Fibroblast of the conjunctiva (primary cell): ENCODE measurements at places on chromosomes 2 and 18.
A peak's percentile ranks its signal among the peaks of the same experiment; 100 is the strongest.

GRCh38 chr2:71380665-71381064, 49.1 kb downstream of the ZNF638 start:
- DNase-seq: no peak

- no peak for DNase-seq
These were observed 74.7 kb downstream of the MERTK start for GRCh38 chr2:111972955-111973565.

- DNase-seq: no peak
These were observed 130.6 kb upstream of the CDH19 start for GRCh38 chr18:66734451-66734850.

GRCh38 chr2:11541693-11542274, 7.9 kb downstream of the GREB1 start:
- DNase-seq: no peak

- DNase-seq: peak; percentile 44
These were observed 1.6 kb downstream of the CAVIN2 start for GRCh38 chr2:191845248-191845715.

DNA sequence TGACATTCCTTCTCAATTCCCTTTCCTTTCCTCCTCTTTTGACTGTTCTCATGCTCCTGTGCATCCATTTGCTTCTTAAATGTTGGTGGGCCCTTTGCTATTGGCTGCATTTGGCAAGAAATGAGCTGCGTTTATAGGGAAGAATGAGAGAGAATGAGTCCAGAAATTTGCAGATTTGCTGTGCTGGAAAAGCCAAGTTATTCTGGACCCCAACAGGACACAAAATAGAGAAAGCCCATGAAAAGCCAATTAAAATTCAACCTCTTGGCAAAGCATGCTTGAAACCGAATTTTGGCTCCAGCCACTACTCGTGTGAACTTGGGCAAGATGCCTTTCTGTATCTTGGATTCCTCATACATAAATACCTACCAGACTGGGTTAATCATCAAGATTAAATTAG, 1.3 kb upstream of the SCLY start:
- no peak for DNase-seq

GRCh38 chr2:143482771-143483170, 353.6 kb downstream of the ARHGAP15 start:
- DNase-seq: no peak

DNA sequence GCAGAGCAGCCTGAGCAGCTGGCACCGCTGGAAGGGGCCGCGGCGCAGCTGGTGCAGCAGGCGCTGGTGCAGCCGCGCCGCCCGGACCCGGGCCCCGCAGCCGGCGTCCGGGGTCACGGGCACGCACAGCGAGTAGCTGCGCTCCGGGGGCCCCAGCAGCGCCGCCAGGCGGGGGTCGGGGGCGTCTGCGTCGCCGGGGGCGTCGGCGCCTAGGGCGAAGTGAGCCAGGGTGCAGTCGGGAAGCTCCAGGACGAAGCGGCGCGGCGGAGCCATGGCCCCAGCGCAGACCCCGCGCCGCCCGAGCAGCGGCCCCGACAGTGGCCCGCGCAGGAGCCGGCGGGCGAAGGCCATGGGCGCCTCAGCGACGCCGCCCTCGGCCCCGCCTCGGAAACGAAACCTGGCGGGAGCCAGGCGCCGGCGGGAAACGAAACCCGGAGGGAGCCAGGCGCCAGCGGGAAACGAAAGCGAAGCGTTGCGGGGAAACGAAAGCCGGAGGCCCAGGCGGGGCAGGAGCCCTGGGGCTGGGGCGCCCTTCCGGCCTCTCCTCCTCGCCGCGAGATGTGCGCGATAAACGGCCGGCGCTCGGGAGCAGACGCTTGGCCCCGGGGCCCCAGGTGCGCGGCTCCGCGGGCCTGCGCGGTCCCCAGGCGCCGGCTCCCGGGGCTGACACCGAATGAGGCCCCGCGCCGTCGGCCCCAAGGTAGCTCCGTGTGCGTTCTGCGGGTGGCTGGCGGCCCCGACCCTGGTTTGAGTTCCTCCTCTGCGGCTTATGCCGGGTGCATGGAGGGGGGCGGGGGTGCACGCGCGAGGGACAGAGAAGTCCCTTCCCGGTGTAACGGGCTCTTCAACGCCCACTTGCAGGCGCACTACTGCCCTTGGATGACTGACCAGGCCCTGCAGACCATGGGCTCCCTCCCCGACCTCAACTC, at the start of gene CMPK2:
CMPK2 (minus strand) TSS at position 562 of the 929 bp plus-strand sequence; CDS start at position 351, 211 bp downstream.
- no peak for DNase-seq

DNA sequence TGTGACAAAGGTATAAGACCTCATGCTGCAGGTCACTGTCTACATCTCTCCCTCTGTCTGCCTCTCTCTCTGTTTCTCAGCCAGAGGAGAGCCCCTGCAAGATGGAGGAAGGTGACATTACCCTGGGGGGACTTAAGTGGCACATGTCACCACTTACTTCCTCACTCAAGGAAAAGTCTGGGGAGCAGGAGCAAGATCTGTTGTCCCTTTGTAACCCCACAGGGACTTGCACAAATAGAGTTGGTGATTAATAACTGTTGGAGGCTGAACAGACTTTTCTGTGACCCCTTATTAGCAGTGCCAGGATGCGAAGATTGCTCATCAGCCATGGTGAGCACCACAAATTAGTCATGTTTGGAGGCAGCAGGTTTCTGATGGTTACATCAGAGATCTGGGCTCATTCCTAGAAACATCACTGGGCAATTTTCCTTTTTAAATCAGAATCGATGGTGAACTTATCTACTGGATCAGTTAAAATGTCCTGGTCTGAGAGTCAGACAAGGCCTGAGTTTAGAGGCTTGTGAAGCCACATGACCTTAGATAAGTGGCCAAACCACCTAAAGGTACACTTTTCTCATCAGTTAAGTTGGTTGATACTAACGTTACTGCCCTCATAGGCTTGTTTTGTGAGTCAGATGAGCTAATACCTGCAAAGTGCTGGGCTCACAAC, 81.2 kb upstream of the LTBP1 start:
- DNase-seq: peak; percentile 94

GRCh38 chr2:96325041-96325883, at the start of gene ITPRIPL1:
ITPRIPL1 (plus strand) TSS chr2:96325317; CDS start chr2:96325840, 523 bp downstream.
- no peak for DNase-seq

GRCh38 chr2:237482485-237482884, 4.6 kb upstream of the MLPH start:
- no peak for DNase-seq

GRCh38 chr2:188966079-188966571, 8.0 kb upstream of the COL3A1 start:
- no peak for DNase-seq

DNA sequence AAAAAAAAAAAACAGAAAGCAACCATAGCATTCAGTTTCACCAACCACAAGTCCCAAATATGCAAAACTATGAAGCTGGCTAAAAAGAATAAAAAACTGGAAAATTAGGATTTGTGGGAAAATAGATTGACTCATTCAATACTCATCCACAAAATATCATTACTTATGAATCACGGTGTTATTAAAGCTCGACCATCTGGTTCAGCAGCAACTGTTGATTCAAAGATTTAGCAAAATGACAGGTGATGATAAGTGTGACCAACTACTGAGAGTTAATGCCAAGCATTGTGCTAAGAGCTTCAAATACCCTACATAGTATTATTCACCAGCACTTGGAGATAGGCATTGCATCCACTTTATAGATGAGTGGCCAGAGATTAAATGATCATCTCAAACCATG, 26.2 kb upstream of the XDH start:
- no peak for DNase-seq

DNA sequence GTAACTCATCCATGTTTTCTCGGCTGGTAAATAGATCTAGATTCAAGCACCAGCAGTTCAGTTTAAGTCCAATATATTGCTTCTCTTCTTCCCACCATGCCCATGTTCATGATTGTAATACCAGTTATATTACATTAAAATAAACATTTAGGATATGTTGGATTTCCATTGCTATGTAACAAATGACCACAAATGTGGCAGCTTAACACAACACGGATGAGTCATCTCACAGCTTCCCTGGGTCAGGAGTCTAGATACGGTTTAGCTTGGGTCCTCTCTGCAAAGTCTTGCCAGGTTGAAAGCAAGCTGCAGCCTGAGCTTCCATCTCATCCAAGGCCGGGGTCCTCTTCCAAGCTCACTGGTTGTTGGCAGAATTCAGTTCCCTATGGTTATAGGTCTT, 39.4 kb upstream of the SMAD2 start:
- no peak for DNase-seq

DNA sequence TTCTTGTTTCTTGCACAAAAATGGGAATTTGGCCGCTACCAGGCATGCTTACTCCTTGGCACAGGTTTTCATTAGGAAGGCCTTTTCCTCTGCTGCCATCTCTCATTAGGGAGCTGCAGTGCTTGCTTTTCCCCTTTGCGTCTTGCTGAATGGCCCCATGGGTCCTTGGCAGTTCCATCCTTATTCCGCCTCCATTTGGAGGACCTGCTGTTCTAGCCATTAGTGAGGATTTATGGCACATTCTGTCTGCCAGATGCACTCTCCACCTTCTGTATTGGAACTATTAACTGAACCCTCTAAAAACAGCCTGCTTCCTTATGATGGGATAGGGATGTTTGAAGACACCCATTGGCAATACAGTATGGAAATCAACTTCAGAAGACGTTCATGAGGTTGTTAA, 103.5 kb upstream of the NOSTRIN start:
- DNase-seq: no peak

DNA sequence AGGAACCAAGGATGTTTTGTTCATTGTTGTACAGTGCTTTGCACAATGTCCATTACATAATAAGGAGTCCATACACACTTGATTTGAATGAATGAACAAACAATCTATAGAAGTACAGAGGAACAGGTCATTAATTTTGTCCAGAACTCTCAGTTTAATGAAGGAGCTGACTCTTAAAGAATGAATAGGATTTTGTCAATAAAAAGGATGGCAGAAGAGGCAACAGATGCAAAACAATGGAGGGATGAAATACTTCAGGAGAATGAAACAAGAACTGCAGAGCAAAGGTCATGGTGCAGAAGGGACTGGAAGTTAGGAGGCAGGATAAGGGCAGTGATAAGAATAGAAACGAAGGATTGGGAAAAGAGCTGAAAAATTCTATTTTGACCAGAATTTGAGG, 28.7 kb upstream of the COL5A2 start:
- DNase-seq: no peak

- peak; percentile 57 for DNase-seq
These were observed 133.4 kb upstream of the SPATS2L start for GRCh38 chr2:200172944-200173581.

DNA sequence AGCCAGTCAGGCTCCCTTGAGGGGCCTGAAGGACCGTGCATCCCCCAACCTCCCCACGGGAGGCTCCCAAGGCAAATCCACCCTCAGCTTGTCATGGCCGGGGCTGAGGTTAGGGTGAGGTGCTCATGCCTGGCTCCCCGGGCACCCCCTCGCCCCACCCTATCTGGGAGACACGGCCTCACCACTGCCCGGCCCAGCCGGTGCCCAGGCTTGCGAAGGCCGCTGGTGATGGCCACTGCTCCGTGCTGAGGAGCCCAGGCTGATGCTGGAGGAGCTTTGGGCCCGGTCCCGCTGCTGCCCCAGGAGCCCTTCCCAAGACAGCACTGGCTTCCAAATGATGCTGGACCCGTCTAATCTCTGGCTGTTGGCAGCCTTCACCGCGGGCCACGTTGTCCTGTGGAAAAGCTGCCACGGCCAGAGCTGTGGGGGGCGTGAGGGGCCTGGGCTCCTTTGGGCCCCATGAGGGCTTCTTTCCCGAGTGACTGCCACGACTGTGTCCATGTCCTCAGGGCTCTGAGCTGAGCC, 135.7 kb upstream of the CTDP1 start:
- no peak for DNase-seq

DNA sequence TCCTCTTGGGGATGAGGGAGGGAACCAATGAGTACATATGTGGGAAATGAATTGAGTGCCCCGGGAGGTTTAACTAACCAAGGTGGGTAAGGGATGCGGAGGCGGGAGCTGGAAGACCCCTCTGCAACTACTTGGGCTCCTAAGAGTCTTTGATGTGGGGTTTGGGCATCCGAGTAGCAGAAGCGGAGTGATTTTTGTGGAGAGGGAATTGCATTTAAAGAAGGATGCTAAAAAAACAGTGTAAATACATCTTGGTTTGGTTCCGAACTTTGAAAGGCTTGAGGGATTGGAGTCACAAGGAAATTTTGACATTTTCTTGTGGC, 215.7 kb downstream of the MCFD2 start:
- DNase-seq: no peak

GRCh38 chr2:77666251-77666980, 144.2 kb upstream of the LRRTM4 start:
- DNase-seq: no peak

- DNase-seq: peak; percentile 39
These were observed 156.0 kb downstream of the SLC4A3 start for GRCh38 chr2:219783359-219783975.

GRCh38 chr2:116754381-116755101, 1060.0 kb upstream of the DDX18 start:
- no peak for DNase-seq

- DNase-seq: no peak
These were observed 537.6 kb upstream of the SETBP1 start for GRCh38 chr18:44143072-44143471.

GRCh38 chr2:123163398-123163797, 861.7 kb upstream of the CNTNAP5 start:
- DNase-seq: no peak

DNA sequence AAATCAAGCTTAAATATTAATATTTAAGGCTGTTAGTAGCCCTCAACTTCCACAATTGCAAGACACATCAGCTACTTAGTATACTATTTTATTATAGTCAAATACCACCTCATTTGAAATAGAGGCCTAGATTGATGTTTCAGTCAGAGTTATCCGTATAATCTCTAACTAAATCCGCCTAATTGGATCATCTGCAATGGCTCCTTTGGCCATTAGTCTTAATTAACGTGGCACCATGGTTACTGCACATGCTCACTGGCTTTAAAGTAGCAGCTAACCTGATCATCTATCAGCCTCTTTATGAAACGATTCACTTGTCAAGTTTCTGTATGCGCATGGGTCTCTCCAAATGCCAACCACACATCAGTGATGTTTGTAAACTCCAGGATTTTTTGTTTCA, 112.3 kb downstream of the COLEC12 start:
- no peak for DNase-seq

DNA sequence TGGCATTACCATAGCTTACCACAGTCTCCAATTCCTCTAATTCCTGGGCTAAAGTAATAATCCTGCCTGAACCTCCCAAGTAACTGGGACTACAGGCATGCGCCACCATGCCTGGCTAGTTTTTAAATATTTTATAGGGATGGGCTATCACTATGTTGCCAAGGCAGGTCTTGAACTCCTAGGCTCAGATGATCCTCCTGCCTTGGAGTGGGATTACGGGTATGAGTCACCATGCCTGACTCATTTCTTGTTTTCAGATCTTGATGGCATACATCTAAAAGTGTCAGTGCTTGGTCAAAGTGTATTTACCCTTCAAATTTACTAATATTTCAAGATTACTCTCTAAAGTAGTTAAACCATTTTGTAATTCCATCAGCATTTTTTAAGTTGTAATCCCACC, 9.4 kb upstream of the SOCS6 start:
- DNase-seq: no peak

DNA sequence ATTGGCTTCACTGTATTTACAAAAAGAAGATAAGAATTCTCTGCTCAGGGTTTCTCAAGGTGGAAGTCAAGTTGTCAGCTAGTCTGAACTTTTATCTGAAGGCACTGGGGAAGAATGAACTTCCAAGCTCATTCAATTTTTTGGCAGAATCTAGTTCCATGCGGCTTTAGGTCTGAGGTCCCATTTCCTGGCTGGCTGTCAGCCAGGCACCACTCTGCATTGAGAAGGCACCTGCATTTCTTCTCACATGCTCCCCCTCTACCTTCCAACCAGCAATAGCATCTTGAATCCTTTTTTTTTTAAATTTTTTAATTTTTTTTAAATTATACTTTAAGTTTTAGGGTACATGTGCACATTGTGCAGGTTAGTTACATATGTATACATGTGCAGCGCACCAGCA, 46.2 kb upstream of the RPE start:
- DNase-seq: no peak
